ENCODE measurements at places on chromosomes 13 and 19. TPM values are rescaled to one million over a fixed set of nuclear protein-coding genes. Genes with fewer than 3 reads are reported as not detected.

The SMAD9 gene
- total RNA-seq: 35.0 TPM

The SLC25A41 gene
- total RNA-seq: not detected

The IZUMO1 gene
- total RNA-seq: 3.1 TPM

The AMH gene
- 3.5 TPM for total RNA-seq

The FUT2 gene
- total RNA-seq: 0.40 TPM

The FCER2 gene
- 0.43 TPM for total RNA-seq

The USE1 gene
- total RNA-seq: 22.0 TPM
